ENCODE measurements at places on chromosomes 7 and 10.

GRCh38 chr7:138137423-138138171, 61.3 kb downstream of the AKR1D1 start:
- DNase-seq, result no peak

GRCh38 chr7:47461161-47461560, 120.8 kb downstream of the TNS3 start:
- DNase-seq, result no peak

DNA sequence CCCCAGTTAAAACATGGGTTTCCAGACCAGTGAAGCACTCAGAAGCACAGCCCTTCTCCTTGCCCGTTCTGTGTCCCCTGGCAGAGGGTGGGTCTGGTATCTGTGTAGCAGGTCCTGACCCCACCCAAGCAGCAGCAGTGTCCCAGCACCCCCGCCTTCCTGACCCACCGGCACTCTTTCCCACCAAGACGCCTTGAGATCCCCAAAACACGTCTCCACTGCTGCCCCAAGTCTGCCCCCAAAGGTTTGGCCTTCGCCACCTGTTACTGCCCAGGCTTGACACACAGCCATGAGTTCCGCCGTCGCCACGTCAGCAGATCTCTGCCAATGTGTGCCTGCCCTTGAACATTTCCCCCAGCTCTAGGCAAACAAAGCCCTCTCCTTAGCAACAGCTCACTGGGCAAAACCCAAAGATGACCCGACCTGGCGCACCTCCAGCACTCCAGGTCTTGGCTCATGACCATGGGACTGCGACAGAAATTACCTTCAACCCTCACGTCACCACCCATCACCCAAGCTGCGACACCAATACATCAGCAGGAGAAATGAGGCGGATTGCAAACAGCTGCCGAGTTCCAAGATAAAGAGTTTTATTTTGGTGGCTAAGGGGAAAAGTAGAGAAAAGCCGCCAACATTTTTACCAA, 75.6 kb downstream of the CTBP2 start:
- DNase-seq, result peak; percentile 61

DNA sequence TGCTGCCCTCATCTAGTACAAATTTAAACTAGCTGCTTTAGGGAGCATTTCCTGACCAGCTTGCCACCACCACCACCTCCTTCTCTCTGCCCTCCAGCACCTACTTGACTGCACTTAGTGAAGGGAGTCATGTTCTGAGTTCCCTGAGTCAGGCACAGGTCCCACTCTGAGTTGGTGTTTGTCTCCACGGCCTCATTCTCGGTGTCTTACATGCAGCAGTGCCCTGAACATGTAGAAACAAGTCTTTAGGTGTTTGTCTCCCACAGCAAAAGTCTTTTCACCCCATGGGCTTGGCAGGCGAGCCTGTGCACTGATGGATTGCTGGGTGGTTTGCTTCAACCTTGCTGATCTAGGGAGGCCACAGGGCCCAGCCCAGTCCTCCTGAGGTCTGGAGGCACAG, 16.9 kb downstream of the TSPAN14 start:
- DNase-seq, result no peak

DNA sequence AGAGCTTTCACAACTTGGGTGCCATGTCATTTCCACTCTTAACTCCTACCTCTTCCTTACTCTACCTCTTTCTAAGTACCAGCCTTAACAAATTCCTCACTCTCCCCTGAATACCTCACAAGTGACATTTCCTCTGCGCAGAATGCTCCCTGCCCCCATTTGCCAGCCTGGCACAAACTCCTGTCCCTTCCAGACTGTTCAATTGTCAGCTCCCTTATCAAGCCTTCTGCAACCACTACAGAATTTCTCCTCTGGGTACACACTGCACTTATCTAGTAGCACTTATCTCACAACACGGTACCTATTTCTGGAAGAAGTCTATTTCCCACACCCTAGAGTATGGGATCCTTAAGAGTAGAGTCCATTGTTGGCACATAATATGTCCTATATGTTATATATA, 39.1 kb upstream of the ANAPC16 start:
- no peak for DNase-seq

Measured in ascending aorta (tissue), 2 donors.